ENCODE measurements at places on chromosomes 1 and 21.

DNA sequence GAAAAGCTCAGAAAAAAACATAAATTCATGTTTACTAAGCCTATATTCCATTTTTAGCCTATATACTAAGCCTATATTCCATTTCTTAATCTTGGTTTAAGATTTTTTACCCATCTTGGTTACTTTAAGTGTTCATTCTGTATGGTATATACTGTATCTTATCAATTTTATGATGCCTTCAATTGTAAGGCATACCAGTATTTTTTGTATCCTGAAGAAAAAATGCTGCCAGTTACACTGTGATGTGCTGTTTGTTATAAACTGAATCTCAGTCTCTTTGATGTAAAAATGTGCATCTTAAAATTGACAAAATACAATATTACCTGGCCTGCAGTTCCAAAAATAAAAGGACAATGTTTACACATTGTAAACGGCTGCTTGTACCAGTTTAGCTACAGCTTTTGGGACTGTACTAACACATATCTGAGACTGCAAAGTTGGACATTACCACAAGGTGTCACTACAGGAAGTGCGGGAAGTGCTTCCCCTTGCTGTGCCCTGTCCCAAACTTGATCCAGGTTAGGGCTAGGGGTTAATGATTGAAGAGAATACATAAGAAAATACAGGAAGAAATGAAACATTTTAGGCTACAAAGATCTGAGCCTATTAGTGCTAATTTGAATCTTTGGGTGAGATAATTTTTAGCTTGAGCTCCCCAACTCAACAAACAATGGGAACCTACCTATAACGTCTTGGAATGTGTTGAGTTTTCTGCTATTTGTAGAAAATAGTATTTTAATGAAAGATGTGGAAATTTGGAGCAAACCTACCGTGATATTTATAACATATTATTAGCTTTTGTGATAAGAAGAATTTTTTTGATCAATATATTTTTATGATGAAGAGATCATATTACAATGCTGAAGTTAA is 108.9 kb downstream of the LBR start:
- DNase-seq, result peak; percentile 3

DNA sequence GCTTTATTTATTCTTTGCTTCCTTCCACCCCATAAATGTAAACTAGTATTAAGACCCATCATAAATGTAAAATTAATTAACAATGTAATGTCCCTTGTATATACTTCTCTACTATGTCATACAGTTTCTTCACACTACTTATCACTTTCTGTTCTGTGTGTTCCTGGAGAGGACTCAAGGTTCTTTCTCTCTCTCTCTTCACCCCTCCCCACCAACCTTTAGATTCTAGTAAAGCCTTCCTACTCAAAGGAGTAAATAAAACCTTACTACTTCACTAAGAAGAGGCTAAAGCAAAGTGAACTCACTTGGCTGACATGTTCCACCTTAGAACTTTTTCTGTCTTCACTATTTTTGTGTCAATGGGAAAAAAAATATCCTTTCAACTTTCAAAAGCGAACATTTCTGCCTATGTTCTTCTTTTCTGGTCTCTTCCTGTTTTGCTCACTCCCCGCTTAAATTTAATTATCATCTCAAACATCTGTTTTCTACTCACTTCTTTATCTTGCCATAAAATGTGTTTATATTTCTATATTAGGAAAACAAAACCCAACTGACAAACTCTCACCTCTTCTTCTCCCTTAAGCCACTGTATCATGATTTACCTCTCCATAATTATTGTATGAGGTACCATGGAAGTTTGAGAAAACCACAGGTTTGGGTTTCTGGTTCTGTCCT is 260.3 kb downstream of the DPYD start:
- no peak for DNase-seq

DNA sequence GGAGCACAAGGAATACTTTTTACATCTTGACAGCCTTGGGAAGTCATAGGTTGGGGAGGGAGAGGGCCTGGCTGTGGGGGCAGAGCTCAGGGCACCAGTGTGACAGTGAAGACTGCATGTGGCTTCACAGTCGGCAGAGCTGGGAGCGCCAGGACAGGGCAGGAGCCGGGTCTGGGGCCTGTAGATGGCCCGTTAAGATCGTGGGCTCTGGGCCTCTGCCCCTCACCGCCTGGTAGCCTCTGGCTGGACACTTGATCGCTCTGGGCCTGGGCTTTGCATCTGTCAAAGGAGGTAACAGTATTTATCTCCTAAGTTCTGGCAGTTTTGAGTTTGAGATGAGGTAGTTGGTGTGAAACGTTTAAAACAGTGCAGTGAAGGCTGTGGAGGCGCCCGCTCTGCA is 4.8 kb downstream of the SLX9 start:
- DNase-seq, result no peak

GRCh38 chr1:33854091-33854490 is 9.8 kb upstream of the HMGB4 start:
- DNase-seq, result no peak

- peak; percentile 22 for DNase-seq
Measured at GRCh38 chr1:26126321-26127084, 14.9 kb downstream of the PDIK1L start.

- DNase-seq, result no peak
Measured at GRCh38 chr1:64745986-64746940, 1.4 kb downstream of the RAVER2 start.

DNA sequence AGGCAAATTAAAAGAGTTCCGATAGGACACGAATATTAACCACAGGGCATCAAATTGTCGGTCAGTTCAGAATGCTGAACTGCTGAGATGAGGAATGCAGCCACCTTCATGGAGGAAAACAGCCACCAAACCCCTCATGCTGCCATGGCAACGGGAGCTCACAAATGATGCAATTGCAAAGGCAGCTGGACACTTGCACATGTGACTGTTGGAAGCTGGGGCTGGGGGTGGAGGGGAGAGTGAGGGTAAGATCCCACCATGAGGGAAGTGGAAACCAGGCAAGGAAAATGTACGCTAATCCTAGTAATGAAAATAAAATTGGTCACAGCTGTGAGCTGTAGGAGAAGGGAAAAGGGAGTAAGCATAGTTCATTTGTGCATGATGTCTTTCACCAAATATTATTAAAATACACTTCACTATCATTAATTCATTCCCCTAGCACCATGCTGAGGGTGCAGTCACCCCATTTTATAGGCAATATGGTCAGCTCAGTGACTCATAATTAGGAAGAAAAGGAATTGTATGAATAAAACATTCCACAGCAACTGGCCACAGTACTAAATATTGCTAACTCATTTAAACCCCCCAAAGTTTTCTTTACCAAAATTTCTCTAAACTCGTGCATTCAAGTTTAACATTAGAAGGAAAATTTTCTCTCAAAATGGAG is 15.3 kb downstream of the BECN2 start:
- DNase-seq, result no peak

DNA sequence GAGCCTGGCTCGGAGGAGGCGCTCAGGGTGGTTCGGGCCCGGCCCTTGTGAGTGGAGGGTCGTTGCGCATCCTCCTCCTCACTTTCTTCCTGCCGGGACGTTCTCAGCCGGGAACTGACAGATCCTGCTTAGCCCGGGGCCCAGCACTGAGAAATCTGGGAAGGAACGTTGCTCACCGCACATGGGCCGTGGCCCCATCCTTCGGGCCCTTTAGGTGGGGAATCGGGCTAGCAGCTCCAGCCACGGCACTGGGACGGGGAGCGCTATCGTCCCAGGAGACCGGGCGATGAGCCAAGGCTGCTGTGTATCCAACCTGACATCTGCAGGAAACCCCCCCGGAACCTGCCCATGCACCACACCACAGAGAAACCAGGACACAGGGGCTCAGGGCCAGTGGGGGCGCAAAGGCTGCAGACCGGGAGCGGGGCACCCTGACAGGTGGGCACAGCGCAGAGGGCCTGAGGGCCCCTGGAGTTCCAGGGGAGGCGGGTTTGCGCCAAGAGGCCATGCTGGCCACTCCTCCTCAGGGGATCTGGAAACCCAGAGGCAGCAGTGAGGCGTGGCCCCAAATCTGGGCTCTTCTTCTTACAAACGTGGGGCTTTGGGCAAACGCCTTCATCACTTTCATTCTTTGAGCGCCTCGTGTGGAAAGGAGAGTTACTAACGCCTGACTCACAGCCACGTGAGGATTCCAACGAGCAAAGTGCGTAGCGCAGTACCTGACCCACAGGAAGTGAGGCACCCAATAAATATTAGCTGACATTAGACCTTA is at the start of gene SH2D5:
TSS of gene SH2D5 (minus strand) at position 116 of the 772 bp plus-strand sequence. CDS start 4,659 bp downstream, outside the sequence.
- DNase-seq, result peak; percentile 51

GRCh38 chr1:41328001-41328615 is 33.1 kb upstream of the FOXO6 start:
- no peak for DNase-seq

DNA sequence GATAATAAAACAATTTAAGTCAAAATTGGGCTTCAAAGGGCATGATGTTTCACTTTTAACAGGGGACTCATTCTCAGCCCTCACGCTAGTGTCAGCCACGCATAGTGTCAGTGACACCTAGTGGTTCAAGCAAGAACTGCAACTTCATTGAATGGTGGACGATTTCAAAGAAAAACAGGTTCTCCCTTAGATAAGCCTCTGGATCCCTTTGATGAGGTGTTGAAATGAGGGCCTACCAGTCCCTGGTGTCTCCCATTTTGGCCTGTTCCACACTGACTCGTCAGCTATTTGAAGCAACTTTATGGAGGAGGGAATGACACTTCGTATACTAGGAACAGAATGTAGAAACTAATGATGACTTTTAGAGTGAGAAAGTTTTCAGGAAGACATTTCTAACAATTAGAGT is 56.2 kb downstream of the FCRL5 start:
- peak; percentile 5 for DNase-seq

GRCh38 chr1:179175011-179175841 is 54.3 kb downstream of the ABL2 start:
- DNase-seq, result no peak

- no peak for DNase-seq
Measured at GRCh38 chr1:163747855-163748254, 426.1 kb downstream of the NUF2 start.

GRCh38 chr1:48082271-48082962 is 85.2 kb upstream of the TRABD2B start:
- DNase-seq, result no peak

DNA sequence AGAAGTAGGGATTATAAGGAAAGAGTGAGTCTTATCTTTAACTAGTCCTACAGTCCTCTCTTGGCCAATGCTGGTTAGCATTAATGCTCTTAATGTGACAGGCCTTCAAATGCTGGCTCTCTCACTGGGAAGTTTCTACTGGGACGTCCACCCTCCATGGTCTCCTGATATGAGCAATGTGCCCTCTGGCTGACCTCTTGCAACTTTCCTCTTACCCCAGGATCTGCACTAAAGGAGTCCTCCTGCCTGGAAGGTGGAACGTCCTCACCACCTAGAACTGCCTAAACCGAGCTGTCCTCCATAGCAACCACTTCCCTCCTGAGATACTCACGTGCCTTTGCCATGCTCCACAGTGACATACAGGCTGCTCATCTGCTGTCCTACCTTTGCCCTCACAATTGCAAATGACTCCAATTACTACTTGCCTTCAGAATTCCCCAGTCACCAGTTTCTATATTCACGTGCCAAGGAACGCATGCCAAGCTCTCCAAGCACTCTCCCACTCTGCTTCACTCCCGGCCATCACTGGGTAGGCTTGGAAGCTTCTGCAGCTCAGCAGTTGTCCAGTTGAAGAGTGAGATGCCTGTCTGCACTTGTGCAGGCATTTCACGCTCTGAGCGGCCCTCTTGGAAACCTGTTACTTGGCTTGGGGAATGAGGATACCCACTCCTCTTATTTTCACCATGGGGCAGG is 404.7 kb downstream of the RRAGC start:
- no peak for DNase-seq

GRCh38 chr1:228782662-228783417 is 47.6 kb downstream of the RHOU start:
- DNase-seq, result no peak

GRCh38 chr1:59290193-59290949 is 6.5 kb upstream of the FGGY start:
- DNase-seq, result no peak

- no peak for DNase-seq
Measured at GRCh38 chr1:5950201-5950895, 41.9 kb downstream of the NPHP4 start.

- DNase-seq, result no peak
Measured at GRCh38 chr1:36696261-36696940, 213.7 kb upstream of the CSF3R start.

DNA sequence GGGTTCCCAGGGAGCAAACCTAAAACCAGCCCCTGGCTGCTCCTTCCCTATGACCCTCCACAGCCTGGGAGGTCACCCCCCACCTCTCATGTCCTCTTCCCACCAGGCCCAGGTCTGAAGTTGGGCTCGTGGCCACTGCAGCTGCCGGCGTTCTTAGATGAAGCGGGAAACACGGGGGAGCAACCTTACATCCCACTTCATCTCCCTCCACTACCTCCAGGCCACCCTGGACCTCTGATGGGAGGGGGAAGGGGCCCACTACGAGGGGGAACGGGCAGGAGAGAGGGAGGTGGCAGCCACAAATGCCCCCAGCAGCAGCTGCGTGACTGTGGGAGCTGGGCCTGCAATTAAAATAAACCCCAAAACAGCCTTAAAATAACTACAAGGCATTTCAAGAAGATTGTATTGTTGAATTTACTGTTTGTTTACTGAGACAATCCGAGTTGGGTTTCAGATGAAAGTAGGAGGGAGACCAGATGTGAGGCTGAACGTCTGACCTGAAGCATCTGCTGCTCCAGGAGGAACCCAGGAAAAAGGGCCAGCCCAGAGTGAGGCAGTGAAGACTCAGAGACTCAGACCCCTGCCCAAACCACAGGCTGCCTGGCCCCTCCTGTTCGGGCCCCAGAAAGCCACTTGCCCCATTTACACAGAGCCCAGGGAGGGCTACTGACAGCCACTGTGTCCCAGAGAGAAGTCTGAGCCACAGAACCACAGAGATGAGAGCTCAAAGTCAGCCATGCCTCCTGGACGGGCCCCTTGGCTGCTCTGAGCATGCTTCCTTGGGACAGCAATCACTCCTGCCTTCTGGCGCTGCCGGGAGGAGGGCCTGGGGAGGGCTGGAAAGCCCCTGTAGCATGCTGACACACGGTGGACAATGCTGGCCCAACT is 59.8 kb downstream of the GLIS1 start:
- DNase-seq, result no peak

GRCh38 chr1:37802439-37802838 is 5.2 kb upstream of the C1orf122 start:
- no peak for DNase-seq

- DNase-seq, result no peak
Measured at GRCh38 chr21:34526618-34527290, 14.7 kb upstream of the KCNE1 start.

DNA sequence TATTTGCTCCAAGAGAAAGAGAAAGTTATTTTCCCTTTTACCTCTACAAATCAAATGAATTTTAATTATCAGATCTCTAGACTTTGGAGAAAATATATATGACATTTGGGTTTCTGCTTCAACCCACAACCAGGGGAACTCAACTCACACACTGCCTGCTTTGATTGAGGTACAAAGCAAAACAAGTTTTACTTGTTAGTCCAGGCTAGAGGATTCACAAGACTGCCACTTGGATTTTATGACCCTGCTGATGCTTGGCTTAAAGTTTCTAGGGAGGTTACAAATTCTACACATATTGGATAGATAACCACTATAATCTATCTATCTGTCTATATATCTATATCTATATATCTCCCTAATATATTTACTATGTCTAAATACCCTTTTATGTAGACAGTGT is 467.3 kb upstream of the RGS18 start:
- DNase-seq, result no peak

- DNase-seq, result no peak
Measured at GRCh38 chr1:30402031-30402430, 321.4 kb downstream of the MATN1 start.
